ENCODE measurements at places on chromosomes 4 and X.

GRCh38 chrX:21374994-21375707 lies 933 bp downstream of the CNKSR2 start:
- DNase-seq = no peak

GRCh38 chr4:76738086-76738931 lies 159.6 kb downstream of the SOWAHB start:
- no peak for DNase-seq

GRCh38 chr4:86918539-86919072 lies 16.2 kb upstream of the AFF1 start:
- no peak for DNase-seq

- no peak for DNase-seq
Observed at GRCh38 chrX:17703201-17703600, 34.1 kb upstream of the SCML1 start.

DNA sequence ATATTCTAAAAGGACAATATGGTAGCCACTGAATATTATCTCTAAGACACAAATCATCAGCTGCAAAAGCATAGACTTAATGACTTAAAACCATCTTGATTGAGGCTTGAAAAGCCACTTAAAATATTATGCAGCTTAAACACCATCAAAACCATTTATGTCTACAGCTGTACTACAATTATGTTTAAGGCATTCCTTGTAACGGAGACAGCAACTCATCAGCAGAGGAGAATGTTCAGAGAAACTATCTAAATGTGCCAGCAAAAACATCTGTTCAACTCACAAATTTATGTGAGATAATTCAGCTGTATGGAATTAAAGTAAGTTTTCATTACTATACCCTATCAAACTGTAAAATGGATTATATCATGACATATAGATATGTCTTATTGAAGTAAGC lies 147.9 kb upstream of the CTSO start:
- DNase-seq = no peak

- DNase-seq = no peak
Observed at GRCh38 chr4:36218121-36218520, 26.2 kb downstream of the ARAP2 start.

DNA sequence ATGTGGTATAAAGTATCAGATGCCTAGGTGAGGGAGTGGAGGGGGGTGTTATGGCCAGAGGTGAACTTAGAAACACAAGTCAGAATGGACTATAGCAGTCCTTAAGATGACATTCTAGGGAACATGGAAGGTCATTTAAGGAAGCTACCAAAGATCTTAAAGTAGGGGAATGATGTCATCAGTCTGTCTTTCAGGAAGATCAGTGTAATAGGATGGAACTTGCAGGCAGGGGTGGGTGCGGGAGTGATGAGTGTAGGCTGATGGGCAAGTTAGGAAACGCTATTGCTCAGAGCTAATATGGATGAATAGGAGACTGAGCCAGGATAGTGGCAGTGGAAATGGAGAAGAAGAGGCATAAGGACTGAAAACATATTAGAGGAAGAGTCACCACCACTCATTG lies 27.5 kb upstream of the CWH43 start:
- no peak for DNase-seq

GRCh38 chr4:81096566-81096965 lies 66.1 kb downstream of the BMP3 start:
- no peak for DNase-seq

DNA sequence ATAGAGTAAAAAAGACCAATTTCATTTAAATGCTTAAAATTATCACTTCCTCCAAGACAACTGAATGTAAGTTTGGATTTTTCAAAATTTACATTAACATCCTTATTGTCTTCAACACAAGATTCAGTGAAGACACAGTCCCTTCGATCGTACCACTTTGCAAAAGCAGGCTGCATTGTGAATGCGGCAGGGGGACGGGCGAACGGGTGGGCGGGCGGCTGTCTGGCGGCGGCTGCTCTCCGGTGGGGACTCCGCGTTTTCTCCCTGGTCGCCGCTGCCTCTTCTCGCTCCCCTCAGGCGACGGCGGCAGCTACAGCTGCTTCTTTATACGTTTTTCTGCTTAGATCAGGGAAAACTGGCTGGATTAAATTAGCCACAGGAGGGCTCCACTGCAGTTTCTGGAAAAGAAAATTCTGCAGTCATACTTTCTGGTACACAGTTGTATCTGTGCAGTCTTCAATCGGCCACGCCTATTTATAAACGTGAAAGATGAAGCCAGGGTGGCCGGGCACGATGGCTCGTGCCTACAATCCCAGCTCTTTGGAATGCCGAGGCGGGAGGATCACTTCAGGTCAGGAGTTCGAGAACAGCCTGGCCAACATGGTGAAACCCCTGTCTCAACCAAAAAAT lies 33.9 kb upstream of the HPF1 start:
- no peak for DNase-seq

GRCh38 chrX:45771560-45772340 lies 571.1 kb upstream of the DIPK2B start:
- peak; percentile 67 for DNase-seq

DNA sequence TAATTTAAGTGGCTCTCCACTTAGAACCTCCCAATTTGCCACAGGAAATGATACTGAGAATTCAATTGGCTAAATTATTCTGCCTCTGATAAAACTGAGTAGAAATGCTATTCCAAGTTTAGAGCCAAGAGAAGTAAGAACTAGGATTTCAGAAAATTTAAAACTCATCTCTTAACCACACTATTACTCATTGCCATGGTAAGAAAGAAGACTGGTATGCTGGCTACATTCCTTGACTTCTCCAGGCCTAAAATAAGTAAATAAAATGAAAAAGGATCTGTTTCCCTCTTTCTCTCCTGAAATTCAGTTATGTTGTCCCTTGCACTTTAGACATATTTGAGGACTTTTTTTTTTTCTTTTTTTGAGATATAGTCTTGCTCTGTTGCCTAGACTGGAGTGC lies 23.3 kb downstream of the ZNF280C start:
- DNase-seq = no peak

DNA sequence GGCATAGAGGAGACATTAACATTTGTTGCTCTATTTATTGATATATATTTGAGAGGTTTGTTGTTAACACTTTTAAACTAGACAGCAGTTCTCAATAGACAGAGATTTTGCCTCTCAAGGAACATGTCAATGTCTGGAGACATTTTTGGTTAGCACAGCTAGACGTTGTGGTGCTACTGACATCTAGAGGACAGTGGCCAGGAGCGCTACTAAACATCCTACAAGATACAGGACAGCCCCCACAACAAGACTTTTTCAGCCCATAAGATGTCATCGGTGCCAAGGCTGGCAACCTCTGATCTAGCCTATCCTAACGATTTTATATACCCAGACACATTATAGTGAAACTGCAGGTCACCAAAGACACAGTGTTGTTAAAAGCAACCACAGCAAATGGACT lies 18.4 kb upstream of the CTSO start:
- no peak for DNase-seq

DNA sequence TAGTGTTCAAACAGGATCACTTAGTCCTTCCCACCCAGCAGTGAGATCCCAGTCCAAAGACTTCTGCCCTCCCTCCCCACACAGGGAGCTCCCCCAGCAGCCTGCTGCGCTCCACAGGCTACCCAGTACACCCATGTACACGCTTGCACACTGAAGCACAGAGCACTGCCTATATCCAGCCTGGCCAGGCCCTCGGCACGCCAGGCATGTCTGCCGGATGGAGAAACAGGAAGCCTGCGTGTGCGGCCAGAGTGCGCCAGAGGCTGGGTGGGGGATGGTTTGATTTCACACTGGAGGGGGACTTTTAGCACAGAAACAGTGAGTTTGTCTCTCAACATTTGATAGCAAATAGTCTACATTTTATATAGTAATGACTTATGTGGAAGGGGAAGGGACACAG lies 833.5 kb upstream of the IGFBP7 start:
- no peak for DNase-seq

DNA sequence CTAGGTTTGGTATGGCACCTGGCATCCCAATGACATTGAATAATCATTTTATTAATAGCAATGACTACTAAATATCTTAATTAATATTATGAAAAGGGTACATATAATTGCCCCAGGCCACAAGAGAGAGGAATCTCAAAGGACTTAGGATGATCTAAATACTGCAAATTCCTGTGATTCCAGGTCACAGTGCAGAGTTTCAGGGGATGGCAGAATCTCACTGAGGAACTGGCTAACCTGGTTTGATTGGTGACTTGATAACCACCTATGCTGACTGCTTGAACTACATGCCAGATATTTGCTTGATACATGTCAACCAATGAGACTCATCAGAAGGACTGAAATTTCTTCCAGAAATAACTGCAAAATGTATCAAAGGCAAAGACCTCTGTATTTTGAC lies 37.2 kb downstream of the BTC start:
- DNase-seq = no peak

- no peak for DNase-seq
Observed at GRCh38 chrX:87961471-87961870, 443.9 kb downstream of the KLHL4 start.

- DNase-seq = no peak
Observed at GRCh38 chr4:113336556-113336955, 287.1 kb downstream of the ANK2 start.

- DNase-seq = no peak
Observed at GRCh38 chr4:128818442-128818841, 8.9 kb downstream of the JADE1 start.

- DNase-seq = no peak
Observed at GRCh38 chrX:116436358-116436816, at the start of gene SLC6A14. Gene SLC6A14, plus strand, starts transcription at chrX:116436606. Its CDS starts 104 bp downstream, at chrX:116436710.

DNA sequence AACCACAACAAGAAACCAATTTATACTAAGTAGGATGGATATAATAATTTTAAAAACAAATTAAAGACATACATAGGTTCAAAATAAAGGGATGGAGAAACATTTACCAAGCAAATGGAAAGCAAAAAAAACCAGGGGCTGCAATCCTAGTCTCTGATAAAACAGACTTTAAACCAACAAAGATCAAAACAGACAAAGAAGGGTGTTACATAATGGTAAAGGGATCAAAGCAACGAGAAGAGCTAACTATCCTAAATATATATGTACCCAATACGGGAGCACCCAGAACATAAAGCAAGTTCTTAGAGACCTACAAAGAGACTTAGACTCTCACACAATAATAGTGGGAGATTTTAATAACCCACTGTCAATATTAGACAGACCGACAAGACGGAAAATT lies 66.6 kb downstream of the ATRX start:
- no peak for DNase-seq

GRCh38 chr4:173509036-173510001 lies 20.7 kb downstream of the HAND2 start:
- no peak for DNase-seq

- DNase-seq = no peak
Observed at GRCh38 chr4:103996064-103996463, 276.3 kb upstream of the TACR3 start.

- no peak for DNase-seq
Observed at GRCh38 chr4:33543941-33544450, 2700.3 kb downstream of the ARAP2 start.

DNA sequence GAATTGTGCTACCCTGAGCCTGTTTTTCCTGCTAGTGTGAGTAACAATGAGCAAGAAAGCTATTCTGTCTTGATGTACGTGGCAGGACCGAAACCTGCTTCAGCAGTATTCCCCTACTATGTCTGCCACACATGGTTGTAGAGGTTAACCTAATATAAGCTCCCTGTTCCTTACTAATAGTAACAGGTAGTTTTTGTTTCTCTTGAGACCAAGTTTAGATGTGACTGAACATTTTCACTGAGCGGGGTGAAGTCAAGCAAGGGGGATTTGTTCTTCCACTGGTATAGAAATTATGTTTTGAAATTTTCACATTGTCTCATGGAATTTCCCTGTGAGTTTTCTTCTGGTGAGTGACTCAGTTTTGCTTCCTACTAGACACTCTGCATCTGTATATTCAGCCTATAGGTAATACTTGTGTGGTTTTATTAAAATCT lies 37.3 kb downstream of the RRAGB start:
- no peak for DNase-seq

DNA sequence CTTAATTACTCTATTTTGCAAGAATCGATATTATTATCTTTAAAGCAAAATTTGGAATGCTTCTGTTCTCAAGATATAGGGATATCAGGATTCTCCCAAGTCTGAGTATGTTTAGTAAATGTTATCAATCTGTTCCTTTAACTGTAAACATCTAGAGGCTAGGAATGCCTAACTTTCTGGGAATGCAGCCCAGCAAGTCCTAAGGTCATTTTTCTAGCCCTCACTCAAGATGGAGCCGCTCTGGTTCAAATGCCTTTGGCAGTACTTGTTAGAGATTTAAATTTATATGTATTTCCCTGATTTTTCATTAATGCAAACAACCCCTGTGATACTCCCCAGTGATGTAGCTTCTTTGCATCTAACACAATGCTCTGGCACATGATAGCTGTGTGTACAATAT lies 623.8 kb upstream of the LCORL start:
- DNase-seq = no peak

DNA sequence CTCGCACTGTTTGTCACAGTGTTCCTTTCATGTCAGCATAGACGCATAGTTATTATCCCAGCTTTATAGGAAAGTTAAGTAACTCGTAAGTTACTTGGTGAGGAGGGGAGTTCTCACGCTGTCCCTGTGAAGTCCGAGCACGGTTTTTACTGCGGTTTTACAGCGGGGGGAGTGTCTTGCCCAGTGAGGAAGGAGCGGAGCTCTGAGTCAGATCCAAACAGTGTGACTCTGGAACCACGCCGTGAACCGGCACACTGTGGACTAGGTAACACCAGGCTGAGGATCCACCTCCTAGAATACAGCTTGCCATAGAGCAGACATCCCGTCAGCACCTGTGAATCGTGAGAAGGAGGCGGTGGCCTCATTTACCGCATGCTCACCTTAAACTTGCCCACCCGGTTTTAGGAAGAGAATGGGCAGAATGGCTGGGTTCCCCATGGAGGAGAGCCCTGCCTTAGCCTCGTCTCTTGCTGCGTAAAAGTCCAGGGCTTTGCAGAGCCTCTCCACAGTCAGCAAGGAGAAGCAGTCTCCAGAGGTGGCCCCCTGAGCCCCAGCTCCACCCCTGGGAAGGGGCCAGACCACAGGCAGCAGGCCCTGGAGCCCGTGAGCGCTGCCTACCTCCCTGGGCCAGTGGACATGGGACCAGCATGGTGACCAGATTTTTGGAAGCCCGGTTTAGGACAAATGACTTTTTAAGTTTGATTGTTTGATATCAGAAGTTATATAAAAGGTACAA lies 40.2 kb upstream of the HGFAC start:
- DNase-seq = no peak

DNA sequence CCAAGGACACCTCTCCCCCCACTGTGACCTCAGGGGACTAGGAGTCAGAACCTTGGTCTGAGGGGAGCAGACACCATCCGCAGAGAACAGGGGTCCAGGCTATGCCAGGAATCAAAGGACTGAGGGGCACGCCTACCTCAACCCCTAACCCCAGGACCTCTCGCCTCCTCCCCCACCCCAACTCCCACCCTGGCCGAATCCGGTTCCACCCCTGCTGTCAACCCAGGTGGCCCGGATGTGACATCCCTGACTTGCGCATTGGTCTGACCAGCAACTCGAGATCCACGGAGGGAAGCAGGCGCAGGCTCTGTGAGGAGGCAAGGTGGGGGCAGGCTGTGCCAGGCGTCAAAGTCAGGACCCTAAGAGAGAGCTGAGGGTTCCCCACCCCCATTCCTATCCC lies 468 bp upstream of the MAGEA4 start:
- DNase-seq = no peak

DNA sequence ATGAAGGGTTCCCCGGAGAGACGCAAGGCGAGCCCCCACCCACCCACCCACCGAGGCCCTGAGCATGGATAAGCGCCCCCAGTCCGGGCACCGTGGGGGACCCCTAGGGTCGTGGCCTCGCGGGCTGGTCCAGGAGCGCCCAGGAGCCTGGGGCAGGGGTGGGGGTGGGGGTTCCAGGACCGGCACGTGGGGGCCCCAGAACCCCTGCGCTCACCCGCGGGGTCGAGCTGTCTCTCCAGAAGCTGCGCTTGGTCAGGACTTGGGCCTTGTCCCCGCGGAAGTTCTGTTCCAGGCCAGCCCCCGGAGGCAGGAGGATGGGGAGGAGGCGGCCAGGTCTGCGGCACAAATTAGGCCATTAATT lies 11.2 kb upstream of the SHOX start:
- no peak for DNase-seq
